Lung (tissue), 17 donors: ENCODE measurements at places on chromosomes 4 and X. TPM values are rescaled to one million over a fixed set of nuclear protein-coding genes. Genes with fewer than 3 reads are reported as not detected.
A peak's percentile ranks its signal among the peaks of the same experiment; 100 is the strongest.

DNA sequence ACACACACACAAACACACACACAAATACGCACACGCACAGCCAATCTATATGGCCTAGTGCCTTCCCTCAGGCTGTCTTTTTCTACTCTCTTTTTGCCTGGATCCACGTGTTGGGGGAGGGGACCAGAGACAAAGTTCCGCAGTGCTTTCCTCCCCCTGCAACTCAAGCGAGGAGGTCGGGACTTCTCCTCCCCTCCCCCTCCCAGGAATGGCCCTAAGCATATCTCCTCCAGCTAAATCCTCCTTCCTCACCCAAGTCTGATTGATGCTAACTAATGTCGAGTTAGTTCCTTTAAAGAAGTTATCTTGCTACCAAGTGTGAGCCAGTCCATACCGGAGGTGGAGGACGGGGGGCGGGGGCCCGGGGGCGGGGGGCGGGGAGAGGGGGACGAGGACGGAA is 141.2 kb upstream of the ZIC3 start:
- no peak for DNase-seq

DNA sequence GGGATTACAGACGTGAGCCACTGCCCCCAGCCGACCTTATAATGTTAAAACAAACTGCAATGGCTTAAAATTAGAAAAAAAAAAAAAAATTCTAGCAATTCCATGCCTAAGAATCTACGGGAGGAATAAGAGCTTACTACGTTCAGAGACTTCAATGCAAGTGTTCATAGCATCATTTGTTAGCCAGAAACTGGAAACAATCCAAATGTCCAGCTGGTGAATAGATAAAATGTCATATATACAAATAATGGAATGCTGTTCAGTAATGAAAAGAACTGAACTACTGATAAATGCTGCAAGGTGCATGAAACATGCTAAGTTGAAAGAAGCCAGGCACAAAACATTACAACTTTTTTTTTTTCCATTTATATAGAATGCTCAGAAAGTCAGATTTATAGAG is 5.3 kb downstream of the EXOSC9 start:
- DNase-seq: peak; percentile 59

Gene TXK
- 2.4 TPM for total RNA-seq

Gene MID2
- 15.6 TPM for total RNA-seq

GRCh38 chr4:38804654-38805295 is at the start of gene TLR1:
TSS of gene TLR1 (minus strand) at chr4:38804791. CDS start at chr4:38798831, 5,960 bp downstream.
- DNase-seq: peak; percentile 85

DNA sequence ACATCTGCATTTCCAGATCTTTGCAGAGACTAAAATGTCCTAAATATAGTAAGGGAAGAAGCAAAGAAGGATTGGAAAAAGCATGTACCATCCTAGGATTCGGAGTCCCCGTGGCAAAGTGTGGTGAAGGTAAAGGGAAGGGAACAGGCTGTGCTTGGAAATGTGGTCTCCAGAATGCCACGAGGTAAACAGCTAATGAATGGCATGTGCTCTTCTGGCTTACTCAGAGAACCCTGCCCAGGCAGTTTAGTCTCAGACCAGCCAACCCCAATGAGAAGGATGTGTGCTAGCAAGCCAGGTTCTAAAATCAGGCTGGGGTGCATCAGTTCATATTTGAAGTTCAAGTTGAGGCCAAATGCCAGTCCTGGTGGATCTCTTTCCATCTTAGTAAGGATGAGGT is 113.1 kb downstream of the RS1 start:
- no peak for DNase-seq

Gene SERTM2
- total RNA-seq: not detected

Gene CLDN34
- total RNA-seq: 1.3 TPM

GRCh38 chr4:94504545-94504944 is 52.8 kb downstream of the PDLIM5 start:
- no peak for DNase-seq

Gene TLR1
- 24.1 TPM for total RNA-seq

GRCh38 chrX:53085661-53086229 is 3.6 kb downstream of the TSPYL2 start:
- no peak for DNase-seq

- DNase-seq: peak; percentile 61
These were observed 10.7 kb upstream of the PDHA1 start for GRCh38 chrX:19332983-19333382.

Gene LONRF3
- total RNA-seq: 8.5 TPM

Gene WDR44
- total RNA-seq: 15.8 TPM

GRCh38 chr4:146329050-146329716 is 114.8 kb downstream of the REELD1 start:
- no peak for DNase-seq

- no peak for DNase-seq
These were observed 174.7 kb downstream of the UGT8 start for GRCh38 chr4:114773339-114773738.

- DNase-seq: no peak
These were observed 729 bp downstream of the CXCL11 start for GRCh38 chr4:76035141-76035540.

GRCh38 chr4:89878611-89879010 is 16.0 kb upstream of the MMRN1 start:
- no peak for DNase-seq

GRCh38 chr4:75705198-75705977 is 19.0 kb upstream of the USO1 start:
- no peak for DNase-seq

- DNase-seq: no peak
These were observed 364.4 kb upstream of the CLNK start for GRCh38 chr4:11049001-11049400.

DNA sequence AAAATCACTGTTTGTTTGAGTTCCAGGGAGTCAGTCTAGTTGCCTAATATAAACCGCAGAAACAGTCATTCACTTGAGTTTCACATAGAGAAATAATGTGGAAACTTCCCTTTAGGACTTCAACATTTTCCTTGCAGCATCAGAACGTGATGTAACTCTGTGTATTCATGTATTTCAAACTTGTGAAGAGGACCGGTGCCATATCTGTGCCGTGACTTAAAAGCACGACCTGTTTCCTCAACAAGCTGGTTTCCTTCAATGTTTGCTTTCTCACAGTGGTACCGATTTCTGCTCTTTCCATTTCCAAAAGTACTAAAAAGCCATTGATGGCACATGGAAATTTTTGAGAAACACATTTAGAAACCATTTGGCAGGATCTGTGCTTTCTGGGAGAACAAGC is 166.6 kb upstream of the RAPGEF2 start:
- peak; percentile 5 for DNase-seq

Gene BTC
- total RNA-seq: 4.4 TPM

Gene GABRQ
- 0.09 TPM for total RNA-seq

DNA sequence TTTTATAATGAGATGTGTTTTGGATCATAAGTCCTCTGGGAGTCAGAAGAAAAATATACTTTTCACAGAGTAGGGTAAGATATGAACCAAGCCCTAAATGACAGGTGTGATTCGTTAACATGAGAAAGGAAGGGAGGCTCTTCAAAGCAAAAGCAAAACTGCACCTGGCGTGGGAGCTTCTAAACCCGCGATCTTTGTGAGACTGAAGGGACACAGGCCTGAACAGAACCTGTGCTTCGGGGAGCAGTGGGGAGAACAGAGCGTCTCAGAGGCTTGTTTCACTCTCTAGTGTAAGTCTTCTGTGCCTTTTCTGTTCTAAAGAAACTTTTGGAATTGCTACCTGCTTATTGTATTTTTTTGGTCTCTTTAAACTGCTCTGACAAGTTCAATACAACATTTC is 30.2 kb upstream of the CYP4V2 start:
- DNase-seq: no peak

Gene SPOCK3
- 1.4 TPM for total RNA-seq

GRCh38 chr4:120536884-120537283 is 385.6 kb downstream of the PRDM5 start:
- no peak for DNase-seq

GRCh38 chr4:39682138-39682537 is 15.8 kb upstream of the UBE2K start:
- DNase-seq: no peak

DNA sequence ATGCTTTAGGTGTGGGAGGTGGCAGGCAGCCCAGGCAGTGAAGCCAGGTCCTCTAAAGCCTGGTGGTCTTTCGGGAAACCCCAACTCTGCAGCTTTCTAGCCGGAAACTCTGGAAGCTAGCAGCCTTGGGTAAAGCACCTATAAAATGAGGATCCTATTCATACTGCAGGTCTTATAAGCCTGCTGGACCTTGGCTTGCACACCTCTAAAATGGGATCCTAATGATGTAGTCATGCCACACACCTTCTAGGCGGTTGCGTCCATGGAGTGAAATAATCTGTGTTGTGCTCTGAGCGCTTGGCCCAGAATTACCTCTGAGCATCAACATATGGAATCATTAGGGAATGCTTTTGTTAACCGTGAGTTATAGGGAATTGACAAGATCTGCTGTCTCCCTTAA is 36.0 kb upstream of the STS start:
- DNase-seq: no peak

DNA sequence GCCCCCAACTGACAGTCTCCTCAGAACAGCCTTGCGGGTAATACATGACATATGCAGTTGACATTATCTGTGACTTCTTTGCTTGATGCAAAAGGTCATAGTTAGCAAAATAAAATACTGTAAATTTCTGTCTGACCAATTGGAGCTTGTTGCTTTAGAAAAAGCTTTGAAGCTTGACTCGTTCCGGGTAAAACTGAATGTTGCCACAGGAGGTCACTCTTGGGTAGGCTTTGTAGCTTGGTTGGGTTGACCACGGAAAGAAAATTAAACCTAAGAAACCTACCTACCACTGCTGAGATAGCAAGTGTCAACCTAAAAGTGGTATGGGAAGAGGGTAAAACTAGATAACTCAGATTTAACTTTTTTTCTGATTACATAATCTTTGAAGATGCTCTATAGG is 23.2 kb downstream of the PRPS2 start:
- DNase-seq: peak; percentile 67

Gene DGAT2L6
- total RNA-seq: not detected

Gene RS1
- 6.3 TPM for total RNA-seq

DNA sequence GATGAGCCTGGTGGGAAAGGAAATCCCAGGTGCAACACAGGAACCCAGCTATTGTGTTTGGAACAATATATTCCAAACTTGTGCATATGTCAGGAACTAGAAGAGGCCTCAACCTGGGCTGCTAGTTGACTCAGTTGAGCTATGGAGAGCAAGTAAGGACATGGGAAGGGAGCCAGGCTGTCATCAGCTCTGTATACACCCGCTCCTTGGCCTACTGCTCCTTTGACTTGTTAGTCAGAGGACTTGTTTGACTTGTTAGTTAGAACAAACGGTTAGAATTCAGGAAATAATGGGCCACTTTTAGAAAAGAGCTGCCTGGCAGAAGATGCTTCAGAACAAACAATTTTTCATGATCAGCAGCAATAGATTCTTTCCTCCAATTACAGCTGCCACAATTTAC is 76.4 kb downstream of the CBLL2 start:
- DNase-seq: no peak

DNA sequence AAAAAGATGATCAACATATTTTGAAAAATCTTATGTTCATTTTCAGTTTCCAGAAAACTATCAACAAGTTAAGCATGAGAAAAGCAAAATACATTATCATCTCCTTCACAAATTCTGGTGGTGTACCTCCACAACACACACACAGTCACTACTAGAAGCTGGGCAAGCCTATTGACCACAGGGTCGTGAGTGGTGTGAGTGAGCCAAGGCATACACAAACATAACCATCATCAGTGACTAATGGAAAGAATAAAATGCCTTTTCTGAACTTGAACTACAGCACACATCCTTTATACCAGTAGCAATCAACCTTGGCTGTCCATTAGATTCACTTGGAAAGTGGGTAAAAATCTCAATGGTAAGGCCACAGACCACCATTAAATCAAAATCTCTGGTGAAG is 180.2 kb downstream of the FAM47B start:
- no peak for DNase-seq

GRCh38 chr4:113699772-113700171 is 61.8 kb downstream of the CAMK2D start:
- no peak for DNase-seq

GRCh38 chr4:157246964-157247363 is 26.4 kb downstream of the GRIA2 start:
- DNase-seq: no peak

Gene QRFPR
- not detected for total RNA-seq

- peak; percentile 39 for DNase-seq
These were observed 33.1 kb downstream of the FTHL17 start for GRCh38 chrX:31038575-31039326.

- DNase-seq: no peak
These were observed 61.4 kb downstream of the ZXDA start for GRCh38 chrX:57848857-57849256.

DNA sequence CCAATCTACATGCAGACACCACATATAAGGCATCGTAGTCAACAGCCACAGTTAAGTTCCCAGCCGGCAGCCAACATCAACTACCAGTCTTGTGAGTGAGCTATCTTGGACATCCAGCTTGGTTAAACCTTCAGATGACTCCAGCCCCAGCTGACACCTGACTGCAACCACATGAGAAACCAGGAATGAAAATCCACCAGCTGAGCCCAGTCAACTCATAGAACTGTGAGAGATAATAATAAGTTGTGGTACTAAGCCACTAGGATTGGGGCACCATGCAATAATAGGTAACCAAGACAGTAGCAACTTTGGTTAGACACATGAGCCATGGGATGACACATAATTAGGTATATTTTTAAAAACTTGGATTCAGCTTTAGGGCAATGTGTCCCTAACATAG is 188.1 kb upstream of the BCOR start:
- DNase-seq: no peak

Gene NUDT11
- 0.40 TPM for total RNA-seq

GRCh38 chrX:47814851-47815250 is 21.9 kb upstream of the ZNF81 start:
- DNase-seq: no peak

GRCh38 chrX:33989936-33990335 is 142.2 kb downstream of the FAM47A start:
- DNase-seq: no peak

DNA sequence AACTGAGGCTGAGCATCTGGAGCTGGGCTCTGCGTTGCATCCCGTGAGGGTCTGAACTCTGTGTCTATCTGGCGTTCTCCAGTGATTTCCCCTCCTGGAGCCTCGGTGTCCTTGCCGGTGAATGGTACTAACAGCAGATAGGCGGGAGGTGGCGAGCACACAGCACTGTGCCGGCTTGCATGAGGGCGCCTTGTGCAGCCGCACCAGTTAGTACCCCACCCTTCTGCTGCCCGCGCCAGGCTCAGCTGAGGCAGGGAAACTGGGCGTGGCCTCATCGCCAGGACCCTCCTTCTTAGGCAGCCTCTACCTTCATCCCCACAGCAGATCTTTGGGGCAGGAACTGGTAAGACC is 42.7 kb downstream of the SORCS2 start:
- DNase-seq: no peak
